Posterior cingulate gyrus (tissue), 11 donors: ENCODE measurements at places on chromosomes 3 and 15.

DNA sequence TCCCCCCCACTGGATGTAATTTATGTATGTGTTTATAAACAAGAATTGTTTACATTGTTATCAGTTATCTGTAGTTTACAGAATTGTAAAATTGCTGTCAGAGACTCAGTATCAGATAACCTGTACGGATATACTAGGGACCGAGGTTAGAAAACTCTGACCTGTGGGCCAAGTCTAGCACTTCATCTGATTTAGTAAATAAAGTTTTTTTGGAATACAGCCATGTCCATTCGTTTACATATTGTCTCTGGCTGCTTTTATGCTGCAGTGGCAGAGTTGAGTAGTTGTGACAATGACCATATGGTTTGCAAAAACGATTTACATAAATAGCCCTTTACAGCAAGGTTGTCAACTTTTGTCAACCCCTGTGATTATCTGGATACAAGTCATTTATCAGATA lies 52.6 kb downstream of the LRRC28 start:
- DNase-seq: no peak

GRCh38 chr3:125437631-125438435 lies 62.7 kb upstream of the ZNF148 start:
- peak; percentile 75 for DNase-seq

GRCh38 chr3:77672016-77672415 lies 632.1 kb downstream of the ROBO2 start:
- no peak for DNase-seq

DNA sequence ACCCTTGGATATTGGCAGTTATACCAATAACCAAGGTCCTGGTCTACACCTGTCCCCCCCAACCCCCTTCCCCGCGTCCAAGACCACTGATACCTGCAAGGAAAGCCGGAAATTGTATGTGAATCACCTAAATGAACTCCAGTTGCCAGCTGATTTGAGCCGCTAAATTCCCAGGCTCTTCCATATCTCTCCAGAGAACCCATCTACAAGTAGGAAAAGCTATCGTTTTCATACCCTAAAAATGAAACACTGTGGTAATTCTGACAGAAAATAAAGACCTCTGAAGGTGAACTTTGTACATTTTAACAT lies 114.2 kb upstream of the ICE2 start:
- no peak for DNase-seq

DNA sequence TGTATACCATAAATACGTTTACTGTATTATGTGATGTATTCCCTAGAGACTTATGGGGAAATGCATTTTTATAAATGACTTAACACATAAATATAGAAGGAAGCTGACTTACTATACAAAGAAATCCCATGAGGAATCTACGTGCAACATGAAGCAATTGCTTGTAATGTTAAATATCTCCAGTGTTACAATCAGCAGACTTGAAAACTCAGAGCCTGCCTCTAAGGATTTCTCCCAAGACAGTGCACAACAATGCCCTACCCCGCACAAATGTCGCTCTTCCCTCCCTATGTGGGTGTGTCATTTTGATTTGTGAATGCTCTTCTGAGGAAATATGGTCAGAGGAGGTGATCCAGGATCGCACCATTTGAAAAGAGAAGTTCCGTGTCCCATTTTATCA lies 629.0 kb downstream of the NR2F2 start:
- DNase-seq: no peak

GRCh38 chr3:65314269-65314668 lies 626.5 kb upstream of the ADAMTS9 start:
- DNase-seq: no peak

DNA sequence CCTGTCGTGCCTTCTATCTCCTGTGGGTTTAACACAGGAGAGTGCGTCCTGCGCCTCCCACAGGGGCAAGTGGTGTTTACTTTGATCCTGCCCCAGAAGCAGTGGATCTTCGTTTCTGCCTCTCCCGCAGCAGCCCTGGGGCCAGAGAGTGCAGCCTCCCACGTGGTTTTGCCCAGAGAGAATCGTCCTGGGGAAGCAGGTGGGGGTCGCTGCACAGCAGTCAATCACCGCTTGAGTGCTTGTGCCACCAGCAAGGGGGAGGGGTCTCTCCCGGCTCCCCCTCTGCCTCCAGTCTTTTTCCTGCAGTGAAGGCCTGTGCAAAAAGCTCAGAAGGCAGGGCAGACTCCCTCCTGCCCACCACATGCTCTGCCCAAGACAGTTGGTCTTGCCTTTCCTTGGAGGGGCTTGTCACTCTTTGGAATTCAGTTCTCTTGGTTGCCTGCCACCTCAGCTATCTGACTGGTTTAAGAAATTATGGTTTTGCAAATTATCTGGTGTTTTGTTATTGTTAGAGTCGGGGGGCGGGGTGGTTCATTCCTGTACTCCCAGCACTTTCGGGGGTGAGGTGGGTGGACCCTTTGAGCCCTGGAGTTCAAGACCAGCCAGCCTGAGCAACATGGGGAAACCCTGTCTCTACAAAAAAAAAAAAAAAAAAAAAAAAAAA lies 26.9 kb downstream of the STOML1 start:
- no peak for DNase-seq

DNA sequence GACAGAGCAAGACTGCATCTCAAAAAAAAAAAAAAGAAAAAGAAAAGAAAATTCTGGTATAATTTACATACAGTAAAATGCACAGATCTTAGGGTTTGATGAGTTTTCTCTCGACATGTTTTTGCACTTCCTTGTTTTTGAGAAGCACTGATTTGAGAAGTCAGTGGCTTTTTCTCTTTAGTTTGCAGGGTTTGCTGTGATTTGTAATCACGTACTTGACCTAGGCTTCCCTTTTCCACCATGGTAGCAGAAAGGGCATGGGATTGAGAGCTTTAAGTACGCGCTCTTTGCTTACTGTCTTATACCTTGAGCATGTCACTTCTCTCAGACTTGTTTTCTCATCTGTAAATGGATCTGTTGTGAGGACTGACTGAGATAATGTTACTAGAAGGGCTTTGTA lies 4.1 kb downstream of the VHL start:
- DNase-seq: no peak

DNA sequence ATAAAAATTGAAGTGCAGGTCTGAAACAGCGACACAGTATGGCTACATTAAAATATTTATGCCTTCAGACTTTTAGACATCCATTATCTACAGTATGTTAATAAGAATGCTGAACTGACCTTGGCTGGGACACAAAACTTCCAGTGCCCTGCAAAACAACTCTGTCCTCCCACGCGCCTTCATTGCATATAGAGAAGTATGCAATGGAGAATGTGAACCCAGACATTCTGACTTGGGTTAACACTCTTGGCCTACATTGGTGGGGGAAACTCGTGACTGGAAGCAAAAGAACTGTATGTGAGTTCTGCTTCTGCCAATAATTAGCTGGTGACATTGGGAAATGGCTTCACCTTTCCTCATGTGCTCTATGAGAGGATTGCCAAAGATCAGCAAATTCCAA lies 110.5 kb upstream of the SLC24A5 start:
- no peak for DNase-seq

GRCh38 chr3:69697381-69697780 lies 41.9 kb upstream of the MITF start:
- DNase-seq: no peak

DNA sequence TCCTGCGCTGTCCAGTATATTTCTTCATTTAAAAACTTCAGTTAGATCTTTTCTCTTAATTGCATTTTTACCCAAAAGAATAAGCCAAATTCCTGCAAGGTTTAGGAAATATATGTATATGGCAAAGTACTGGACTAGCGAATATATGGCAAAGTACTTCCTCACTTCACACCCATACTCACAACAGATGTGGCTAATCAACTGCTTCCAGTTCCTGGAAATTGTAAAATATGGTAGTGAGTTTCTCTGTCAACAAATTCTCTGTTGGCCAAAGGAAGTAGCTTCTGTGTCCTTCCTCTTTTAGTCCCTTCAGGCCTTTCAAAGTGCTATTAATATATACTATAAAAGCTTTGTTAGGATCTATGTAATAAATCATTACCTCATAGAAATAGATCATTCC lies 22.0 kb downstream of the GPR15 start:
- DNase-seq: no peak

DNA sequence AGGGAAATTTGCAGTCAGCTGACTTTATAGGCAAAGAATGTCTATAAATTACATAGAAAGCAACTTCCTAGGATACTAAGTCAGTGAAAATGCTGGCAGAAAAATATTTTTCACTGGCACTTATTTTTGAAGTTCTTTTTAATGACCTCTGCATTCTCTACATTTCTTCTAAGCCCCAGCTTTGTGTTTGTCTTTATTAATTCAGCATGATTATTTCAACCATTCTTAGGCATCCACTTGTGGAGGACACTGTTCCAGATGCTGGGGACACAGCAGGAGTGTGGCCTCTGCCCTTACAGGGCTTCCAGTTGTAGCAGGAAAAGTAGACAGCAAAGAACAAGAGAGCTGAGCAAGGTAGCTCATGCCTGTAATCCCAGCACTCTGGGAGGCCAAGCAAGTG lies 15.0 kb downstream of the LRRK1 start:
- no peak for DNase-seq

GRCh38 chr3:3798631-3799113 lies 559 bp upstream of the LRRN1 start:
- DNase-seq: peak; percentile 27

GRCh38 chr3:121956363-121956762 lies 62.2 kb downstream of the SLC15A2 start:
- no peak for DNase-seq

- DNase-seq: no peak
These were observed 32.4 kb upstream of the SLC6A6 start for GRCh38 chr3:14369675-14370669.

GRCh38 chr3:126969586-126969985 lies 13.3 kb upstream of the PLXNA1 start:
- peak; percentile 78 for DNase-seq

DNA sequence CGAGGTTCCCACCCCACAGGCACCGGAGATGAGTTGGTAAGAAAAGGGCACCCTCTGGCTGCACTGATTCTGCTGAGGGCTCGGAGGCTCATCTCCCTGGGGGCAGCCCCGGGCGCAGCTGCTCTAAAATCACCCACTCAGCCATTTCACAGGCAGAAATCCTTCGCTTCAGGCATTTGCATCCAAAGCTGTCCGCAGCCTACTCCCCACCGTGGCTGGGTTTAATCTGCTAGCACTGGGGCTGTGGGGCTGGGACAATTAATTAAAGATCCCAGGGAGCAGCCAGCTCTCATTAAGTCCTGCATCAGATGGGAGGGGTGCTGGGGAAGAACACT lies 104.3 kb upstream of the PRR20G start:
- DNase-seq: no peak

DNA sequence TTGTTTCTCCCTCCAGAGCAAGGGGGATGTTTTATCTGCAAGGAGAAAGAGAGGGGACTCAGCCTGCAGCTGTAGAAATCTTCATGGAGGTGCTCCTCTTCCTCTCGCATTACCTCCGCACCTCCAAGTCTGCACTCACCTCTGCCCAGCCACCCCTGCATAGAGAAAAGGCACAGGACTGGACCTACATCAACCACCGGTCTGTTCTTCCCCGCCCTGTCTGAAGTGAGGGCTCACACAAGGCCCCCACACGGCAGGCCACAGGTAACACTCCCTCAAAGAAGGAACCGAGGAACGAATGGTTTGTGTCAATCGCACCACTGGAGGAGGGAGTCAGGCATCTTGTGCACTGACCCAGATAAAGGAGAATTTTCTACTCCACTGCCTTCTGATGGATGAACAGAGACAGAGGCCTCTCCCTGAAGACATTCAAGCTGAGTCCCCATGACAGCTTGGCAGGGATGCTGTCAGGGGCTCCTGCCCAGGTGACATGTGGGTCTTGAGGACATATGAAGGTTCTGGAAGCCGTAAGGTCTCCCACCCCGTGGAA lies 260.3 kb downstream of the XXYLT1 start:
- no peak for DNase-seq

GRCh38 chr15:59333401-59334075 lies 39.1 kb downstream of the MYO1E start:
- no peak for DNase-seq

DNA sequence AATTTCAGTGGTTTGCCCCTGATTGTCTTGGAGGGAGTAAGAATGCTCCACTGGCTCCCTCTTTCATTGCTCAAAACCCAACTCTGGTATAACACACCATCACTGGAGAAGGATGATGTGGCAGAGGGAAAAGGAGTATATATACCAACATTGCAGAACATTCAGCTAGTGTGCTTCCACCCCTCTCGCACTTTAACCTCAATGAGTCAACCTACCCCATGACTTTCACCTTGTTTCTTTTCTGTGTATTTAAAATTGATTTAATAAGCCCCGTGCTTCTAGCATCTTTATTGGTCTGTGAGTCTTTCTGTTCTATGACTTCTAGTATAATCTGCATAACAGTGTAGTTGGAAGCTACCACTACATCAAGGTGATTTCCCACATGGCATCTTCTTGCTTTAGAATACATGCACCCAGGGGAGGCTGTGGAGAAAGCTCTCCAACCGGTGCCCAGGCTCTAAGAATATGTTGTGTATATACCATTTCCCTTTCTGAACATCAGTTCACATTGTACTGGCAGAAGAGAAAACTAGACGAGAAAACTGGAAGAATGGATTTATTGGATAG lies 595.1 kb upstream of the TGFBR2 start:
- no peak for DNase-seq

- DNase-seq: no peak
These were observed 43.8 kb upstream of the GOLGA8A start for GRCh38 chr15:34481370-34481769.

GRCh38 chr3:34107669-34108068 lies 309.2 kb downstream of the PDCD6IP start:
- DNase-seq: no peak

DNA sequence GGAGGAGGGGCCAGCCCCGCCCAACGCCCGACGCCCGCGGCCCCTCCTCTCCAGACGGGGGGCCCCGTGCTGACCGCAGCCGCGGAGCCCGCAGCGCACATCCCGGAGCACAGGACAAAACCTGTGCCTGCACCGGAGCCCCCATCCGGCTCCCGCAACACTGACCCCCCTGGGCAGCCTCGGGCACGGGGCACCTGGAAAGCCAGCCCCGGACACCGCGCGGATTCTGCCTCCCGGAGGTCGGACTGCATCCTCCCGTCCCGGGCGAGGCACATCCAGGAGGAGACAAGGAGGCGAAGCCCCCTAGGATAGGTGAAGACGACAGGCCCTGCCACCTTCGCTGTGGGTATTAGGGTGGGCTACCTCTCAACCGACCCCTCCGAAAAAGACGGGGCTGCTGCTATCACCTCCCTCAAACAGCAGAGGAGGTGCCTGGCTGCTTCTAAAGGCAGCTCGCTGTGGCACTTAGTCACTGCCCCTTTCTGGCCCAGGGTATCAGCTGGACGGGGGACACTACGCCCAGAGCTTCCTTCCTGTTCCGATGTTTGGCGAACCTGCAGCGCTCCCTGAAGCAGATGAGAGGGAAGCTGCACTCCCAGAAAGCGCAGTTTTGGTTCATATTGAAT lies 10.6 kb downstream of the XXYLT1 start:
- peak; percentile 90 for DNase-seq

DNA sequence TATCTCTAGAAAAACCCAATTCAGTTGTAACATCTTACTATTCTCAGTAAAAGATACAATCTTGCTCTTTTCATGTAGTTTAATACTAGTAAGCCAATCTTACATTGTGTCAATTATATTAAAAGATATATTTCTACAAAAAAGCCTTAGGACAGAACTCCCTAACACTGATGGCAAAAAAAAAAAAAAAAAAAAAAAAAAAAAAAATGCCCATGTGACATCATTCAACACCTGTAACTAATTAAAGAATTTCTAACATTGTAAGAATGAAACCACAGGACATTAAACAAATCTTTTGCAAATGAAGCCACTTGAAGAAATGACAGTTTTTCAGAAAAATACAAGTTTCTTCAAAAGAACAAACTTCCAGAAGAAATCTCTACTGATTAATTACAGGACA lies 119.8 kb downstream of the SUCLG2 start:
- no peak for DNase-seq
